ENCODE measurements at places on chromosomes 6 and 20.

DNA sequence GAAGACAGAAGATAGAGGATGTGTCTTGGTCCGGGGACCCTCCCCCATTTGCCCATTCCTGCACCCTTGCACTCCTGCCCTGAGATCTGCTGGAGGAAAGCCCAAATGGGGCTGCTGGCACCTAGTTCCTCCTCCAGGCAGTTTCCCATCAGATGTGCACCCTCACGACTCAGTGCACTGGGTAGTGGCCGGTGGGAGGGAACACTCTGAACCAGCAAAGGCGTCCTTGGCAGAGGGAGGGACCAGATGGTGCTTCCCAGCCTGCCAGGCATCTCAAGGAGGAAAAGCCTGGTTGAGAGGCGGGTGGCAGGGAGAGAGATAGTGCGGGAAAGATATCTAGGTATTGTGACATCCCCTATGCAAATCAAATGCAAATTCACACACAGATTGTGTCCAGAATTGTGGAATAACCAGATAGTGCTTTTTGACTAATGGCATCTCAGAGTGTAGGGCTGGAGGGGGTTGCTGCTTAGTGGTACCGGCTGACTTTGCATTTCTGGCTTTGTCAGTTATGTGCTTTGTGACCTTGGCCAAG, 19.5 kb downstream of the TMEM151B start:
- no peak for DNase-seq

DNA sequence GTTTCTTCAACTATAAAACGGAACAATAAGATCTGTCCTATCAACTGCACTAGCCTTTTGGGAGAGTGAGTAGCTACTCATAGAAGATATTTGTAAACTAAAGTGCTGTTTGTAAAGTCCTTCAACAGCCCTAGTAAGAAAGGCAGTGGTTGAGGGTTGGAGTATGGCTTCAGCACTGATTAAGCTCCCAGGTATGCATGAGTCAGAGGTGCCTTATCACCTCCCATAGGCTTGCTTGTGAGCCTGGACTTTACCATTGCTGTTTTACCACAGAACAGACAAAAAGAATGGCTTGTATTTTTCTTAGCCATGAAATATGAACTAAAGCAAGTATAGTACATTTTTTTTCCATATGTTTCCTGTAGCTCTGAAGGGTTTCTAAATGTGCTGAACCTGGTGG, 44.1 kb downstream of the SAMD3 start:
- DNase-seq, result no peak

DNA sequence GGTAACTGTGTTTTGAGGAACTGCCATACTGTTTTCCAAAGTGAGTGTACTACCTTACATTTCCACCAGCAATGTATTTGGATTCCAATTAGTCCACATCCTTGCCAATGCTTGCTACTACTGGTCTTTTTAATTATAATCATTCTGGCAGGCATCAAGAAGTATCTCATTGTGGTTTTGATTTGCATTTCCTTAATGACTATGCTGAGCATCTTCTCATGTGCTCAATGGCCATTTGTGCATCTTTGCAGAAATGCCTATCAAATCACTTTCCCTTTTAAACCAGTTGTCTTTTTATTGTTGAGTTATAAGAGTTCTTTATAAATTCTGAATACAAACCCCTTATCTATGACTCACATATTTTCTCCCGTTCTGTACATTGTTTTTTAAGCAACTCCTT, 75.9 kb downstream of the ATG5 start:
- DNase-seq, result no peak

GRCh38 chr6:149936743-149937142, 5.1 kb upstream of the ULBP2 start:
- DNase-seq, result no peak

DNA sequence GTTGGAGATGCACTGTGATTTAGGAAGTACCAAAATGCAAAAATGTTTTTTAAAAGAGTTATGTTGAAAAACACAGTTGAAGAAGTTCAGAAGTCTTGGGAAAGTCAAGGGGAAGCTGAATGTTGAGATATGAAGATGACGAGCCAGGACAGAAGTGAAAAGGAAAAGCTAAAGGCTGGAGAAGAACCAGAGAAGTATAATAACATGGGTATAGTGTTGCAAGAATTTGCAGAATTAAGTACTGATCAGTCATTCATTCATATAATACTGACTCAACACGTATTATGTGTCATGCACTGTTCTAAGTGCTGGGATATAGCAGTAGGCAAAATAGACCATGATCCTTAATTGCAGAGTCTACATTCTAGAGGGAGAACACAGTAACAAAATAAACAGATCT, 432.8 kb downstream of the CDC5L start:
- no peak for DNase-seq

DNA sequence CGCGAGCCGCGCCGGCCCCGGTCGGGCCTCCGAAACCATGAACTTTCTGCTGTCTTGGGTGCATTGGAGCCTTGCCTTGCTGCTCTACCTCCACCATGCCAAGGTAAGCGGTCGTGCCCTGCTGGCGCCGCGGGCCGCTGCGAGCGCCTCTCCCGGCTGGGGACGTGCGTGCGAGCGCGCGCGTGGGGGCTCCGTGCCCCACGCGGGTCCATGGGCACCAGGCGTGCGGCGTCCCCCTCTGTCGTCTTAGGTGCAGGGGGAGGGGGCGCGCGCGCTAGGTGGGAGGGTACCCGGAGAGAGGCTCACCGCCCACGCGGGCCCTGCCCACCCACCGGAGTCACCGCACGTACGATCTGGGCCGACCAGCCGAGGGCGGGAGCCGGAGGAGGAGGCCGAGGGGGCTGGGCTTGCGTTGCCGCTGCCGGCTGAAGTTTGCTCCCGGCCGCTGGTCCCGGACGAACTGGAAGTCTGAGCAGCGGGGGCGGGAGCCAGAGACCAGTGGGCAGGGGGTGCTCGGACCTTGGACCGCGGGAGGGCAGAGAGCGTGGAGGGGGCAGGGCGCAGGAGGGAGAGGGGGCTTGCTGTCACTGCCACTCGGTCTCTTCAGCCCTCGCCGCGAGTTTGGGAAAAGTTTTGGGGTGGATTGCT, 1.3 kb downstream of the VEGFA start:
- peak; percentile 38 for DNase-seq

- DNase-seq, result no peak
Observed at GRCh38 chr20:58891718-58892140, 39.2 kb downstream of the GNAS start.
